NCI-H2081 treated with DMSO at 0.1 percent for 48 hours (cell line): ENCODE measurements at places on chromosomes 13 and 19.

GRCh38 chr19:12478234-12478941, 6.2 kb downstream of the ZNF709 start:
- no peak for DNase-seq

GRCh38 chr19:10862561-10863106, 8.7 kb upstream of the CARM1 start:
- no peak for DNase-seq

DNA sequence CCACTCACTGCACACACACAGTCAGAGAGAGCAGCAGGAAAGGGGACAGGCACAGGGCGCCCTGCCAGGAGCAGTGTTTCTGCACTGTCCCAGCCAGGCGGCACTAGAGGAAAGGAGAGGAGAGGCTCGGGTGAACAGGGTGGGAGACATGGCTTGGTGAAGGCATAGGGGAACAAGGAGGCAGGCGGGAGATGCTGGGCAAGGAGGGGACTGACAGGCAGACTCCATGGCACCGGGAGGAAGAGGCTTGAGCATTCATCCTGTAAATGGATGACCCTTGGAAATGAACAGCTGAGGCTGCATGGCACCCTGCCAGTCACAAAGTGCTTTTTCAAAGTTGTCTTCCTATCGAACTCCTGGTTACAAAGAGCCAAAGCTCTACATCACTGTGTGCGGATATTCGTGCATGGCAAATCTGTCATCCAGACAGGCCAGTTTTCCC, 22.4 kb downstream of the MED26 start:
- no peak for DNase-seq

- DNase-seq: no peak
Observed at GRCh38 chr19:35311901-35312665, 16.9 kb upstream of the CD22 start.

- DNase-seq: no peak
Observed at GRCh38 chr19:6812612-6813011, 40.1 kb downstream of the VAV1 start.

DNA sequence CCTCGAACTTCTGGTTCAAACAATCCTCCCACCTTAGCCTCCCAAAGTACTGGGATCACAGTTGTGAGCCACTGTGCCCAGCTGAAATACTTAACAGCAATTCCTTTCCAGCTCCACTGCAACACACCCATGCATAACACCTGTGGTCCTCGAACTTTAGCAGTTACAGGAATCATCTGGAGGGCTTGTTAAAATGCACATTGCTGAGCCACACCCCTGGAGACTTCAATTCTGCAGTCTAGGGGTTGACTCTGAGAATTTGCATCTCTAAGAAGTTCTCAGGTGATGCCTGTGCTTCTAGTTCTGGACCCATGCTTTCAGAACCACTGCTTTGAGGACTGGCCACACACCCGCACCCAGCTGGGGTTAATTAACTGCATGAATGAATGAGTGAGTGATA, 53.1 kb upstream of the UBL3 start:
- DNase-seq: no peak

GRCh38 chr19:41872384-41872774, 4.7 kb upstream of the CD79A start:
- no peak for DNase-seq

- no peak for DNase-seq
Observed at GRCh38 chr13:99205621-99206220, 5.1 kb downstream of the UBAC2 start.

DNA sequence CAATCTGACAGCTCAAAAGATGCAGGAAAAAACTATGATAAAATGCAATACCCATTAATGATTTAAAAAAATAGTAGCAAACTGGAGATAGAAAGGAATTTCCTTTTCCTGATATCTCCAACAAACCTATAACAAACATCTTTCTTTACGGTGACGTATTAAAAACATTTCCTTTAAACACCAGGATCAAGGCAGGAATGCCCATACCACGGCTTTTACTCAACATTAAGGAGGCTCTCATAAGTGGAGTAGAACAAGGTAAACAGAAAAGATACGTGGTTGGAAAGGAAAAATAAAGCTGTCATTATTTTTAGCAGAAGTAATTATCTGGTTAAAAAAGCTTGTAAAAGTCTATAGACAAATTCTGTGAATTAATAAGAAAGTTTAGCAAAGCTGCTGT, 61.1 kb downstream of the MIPEP start:
- no peak for DNase-seq

DNA sequence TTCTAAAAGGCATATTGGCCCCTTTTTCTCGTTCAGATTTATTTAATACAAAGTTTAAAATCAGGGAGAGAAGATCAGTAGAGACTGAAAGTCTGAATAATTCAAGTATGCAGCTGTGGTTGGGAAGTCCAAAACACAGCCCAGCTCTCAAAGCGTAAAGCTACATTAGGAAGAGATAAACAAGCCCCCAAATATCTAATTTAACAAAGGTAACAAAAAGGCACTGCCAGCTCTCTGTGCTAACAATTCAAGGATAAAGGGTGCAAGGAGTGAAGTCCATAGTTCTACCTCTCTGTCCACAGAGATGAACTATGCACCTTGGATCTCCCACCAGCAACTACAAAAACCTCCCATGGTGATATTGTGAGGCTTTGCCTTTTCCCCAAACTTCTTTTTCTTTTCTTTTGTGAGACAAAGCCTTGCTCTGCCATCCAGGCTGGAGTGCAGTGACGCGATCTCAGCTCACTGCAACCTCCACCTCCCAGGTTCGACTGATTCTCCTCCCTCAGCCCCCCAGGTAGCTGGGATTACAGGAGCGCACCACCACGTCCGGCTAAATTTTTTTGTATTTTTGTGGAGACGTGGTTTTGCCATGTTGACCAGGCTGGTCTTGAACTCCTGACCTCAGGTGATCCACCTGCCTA, 104.4 kb downstream of the LHFPL6 start:
- DNase-seq: no peak

- DNase-seq: no peak
Observed at GRCh38 chr13:30800107-30800506, 64.8 kb downstream of the ALOX5AP start.

DNA sequence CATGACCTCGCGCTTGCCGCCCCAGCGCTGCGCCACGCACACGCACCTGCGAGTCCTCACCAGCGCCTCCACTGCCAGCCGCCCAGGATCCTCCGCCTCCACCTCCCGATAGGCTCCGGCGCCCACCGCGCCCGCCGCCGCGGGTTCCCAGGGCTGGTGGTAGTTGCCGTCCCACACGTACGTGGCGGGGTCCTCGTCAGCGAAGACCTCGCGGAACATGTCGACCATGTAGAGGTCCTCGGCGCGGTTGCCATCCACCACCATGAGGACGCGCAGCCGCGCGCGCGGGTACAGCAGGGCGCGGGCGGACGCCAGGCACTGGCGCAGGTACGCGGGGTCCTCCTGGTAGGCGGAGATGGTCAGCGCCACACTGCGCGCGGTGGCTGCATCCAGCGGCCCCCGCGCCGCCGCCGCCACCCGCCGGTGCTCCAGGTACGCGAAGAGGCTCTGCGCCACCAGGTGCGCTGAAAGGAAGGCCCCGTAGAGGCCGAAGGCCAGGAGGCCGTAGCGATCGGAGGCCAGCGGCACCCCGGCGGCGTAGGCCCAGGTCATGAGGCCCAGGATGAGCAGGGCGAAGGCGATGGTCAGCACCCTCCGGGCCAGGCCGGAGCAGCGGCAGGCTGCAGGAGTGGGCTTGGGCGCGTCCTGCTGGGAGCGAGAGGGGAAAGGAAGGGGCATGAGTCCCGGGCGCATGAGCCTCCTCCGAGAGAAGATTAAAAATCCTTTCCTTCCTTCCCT, 4.4 kb downstream of the HAS1 start:
- DNase-seq: no peak

- no peak for DNase-seq
Observed at GRCh38 chr13:74973935-74974879, 507.8 kb downstream of the TBC1D4 start.

- peak; percentile 67 for DNase-seq
Observed at GRCh38 chr13:43804461-43805070, 17.8 kb upstream of the ENOX1 start.

- no peak for DNase-seq
Observed at GRCh38 chr19:38524994-38525634, 91.6 kb downstream of the RYR1 start.

- DNase-seq: no peak
Observed at GRCh38 chr13:95106562-95106961, 194.7 kb downstream of the ABCC4 start.

DNA sequence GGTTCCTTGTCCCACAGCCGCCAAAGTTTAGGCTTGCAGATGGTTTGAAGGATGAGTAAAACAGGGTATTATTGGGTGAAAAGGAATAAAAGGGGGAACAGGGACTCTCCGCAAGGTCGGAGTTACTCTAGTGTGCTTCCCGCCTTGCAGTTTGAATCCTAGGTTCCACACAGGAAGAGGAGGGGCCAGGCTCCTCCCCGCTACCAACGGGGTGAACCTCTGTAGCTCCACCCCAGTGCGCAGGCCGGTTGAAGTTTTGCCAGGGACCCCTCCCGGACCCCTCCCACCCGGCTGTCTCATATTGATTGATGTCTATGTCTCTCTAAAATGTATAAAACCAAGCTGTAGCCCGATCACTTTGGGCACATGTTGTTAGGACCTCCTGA, 11.6 kb upstream of the GTF2F2 start:
- DNase-seq: no peak

DNA sequence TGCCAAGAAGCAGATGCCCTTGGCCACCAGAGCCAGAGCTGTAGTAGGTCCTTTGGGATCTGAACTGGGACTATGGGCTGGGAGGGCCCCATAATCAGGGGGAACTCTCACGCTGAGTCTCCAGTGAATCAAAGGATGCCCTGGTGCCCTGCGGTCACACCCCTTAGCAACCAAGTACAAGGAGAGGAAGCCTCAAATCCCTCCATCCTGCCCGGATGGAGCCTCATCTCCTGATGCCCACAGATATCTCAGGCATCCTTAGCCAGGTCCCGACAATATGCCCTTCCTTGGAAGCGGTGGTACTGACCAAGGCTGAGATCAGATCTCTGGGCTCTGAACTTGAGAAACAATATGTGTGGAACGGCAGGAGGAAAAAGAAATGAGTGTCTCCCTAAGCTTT, 1.7 kb downstream of the PLEKHA4 start:
- DNase-seq: no peak

- DNase-seq: no peak
Observed at GRCh38 chr19:48639483-48640375, 2.5 kb upstream of the DBP start.

DNA sequence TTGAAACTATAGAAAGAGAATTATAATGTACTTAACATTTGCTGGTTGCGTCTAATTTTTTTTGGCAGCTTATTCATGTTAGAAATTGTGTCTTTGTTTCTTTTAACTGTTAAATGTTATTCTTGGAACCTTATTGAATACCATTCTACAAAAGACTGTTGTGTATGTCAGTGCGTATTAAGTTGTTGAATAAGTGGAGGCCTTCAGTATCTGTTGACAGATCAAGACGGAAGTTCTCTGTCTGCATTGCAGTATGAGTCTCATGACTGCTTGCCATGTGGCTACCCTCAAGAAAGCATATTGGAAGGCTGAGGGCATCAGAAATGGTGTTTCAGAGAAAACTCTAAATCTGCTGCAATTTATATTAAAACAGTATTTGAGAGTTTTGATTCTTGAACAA, 8.5 kb downstream of the UBA2 start:
- DNase-seq: no peak

- no peak for DNase-seq
Observed at GRCh38 chr19:41064974-41065569, 23.2 kb upstream of the CYP2A13 start.

DNA sequence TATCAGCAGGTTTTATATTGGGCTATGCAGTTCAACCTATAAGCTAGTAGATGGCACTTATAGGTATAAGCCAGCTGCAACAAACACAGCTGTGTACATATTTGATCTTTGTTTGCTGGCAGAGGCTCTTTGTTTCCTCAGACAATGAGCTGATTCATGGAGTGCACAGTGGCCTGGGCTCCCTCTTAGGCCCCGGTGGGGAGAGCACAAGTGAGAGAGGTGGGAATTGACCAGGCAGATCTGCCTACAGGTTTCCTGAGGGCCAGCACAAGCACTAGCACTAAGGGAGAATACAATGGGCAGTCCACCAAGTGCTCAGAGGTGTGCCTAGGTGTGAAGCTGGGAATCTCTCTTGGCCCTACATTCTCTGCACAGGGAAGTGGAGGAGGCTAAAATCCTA, 1390.7 kb downstream of the SLITRK5 start:
- DNase-seq: peak; percentile 93

- no peak for DNase-seq
Observed at GRCh38 chr19:39224910-39225309, 19.9 kb downstream of the IFNL3 start.

- no peak for DNase-seq
Observed at GRCh38 chr19:16446108-16446723, 25.6 kb downstream of the EPS15L1 start.

GRCh38 chr19:35140962-35141836, 1.9 kb upstream of the FXYD7 start:
- no peak for DNase-seq

- no peak for DNase-seq
Observed at GRCh38 chr13:102626928-102627327, 30.1 kb downstream of the TPP2 start.

- no peak for DNase-seq
Observed at GRCh38 chr13:51885651-51886050, 23.9 kb downstream of the CCDC70 start.

GRCh38 chr19:47615230-47615629, 6.3 kb downstream of the BICRA start:
- no peak for DNase-seq

- no peak for DNase-seq
Observed at GRCh38 chr13:27918041-27918917, 1.5 kb upstream of the PDX1 start.

GRCh38 chr13:99626461-99627082, 125.3 kb downstream of the TM9SF2 start:
- DNase-seq: peak; percentile 0
